Activated CD4-positive, alpha-beta T cell treated with anti-CD3 and anti-CD28 coated beads for 1 hour (primary cell): ENCODE measurements at places on chromosomes 4 and X.

DNA sequence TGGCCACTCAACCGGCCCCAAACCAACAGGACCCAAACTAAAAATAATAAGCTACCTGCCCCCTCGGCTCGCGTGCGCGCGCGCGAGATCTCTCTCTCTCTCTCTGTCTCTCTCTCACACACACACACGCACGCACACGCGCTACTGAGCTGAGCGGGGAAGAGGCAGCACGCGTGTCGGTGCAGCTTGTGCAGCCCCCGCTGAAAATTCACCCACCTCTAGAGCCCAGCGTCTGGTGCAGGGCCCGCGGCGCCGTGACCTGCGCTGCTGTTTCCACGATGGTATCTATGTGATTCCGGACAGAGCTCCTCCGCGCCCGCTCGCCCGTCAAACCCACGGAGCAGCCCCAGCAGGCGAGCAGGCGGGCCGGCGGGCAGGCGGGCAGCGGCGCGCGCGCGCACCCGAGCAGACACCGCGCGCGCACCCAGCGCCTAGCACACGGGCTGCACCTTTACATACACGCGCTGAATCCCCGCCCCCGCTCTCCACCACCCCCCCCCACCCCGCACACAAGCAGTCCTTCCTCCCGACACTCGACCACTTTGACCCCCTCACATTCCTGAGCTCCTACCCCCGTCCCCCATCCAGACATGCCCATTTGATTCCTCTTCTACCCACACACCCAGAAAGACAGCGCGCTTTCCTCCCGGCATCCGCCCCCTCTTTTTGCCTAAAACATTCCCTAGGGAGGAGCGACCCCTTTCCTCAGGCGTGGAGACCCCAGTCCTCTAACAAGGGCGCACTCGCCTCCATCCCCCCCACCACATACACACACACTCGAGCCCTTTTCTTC lies 1.0 kb downstream of the SLITRK4 start:
- DNase-seq: no peak

GRCh38 chr4:9804918-9805317 lies 23.5 kb downstream of the DRD5 start:
- DNase-seq: no peak

DNA sequence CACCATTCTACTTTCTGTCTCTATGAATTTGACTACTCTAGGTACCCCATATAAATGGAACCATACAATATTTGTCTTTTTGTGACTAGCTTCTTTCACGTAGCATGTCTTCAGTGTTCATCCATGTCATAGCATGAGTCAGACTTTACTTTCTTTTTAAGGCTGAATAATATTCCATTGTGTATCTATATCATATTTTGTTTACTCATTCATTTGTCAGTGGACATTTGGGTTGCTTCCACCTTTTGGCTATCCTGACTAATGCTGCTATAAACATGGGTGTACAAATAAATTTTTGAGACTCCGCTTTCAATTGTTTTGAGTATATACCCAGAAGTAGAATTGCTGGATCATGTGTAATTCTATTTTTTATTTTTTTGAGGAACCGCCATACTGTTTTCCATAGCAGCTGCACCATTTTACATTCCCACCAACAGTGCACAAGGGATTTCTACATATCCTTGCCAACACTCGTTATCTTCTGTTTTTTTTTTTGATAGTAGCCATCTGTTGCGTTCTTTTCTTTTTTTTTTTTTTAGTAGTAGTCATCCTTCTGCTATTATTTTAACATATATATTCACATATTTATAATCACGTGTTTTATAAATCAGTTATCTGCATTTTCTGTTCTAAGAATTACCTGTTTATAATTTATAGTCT lies 158.0 kb upstream of the MED14 start:
- no peak for DNase-seq

- no peak for DNase-seq
These were observed 254.4 kb upstream of the CXXC4 start for GRCh38 chr4:104749062-104749461.

- DNase-seq: no peak
These were observed 52.4 kb downstream of the PHOX2B start for GRCh38 chr4:41696131-41696530.

GRCh38 chr4:153497091-153497531 lies 31.0 kb downstream of the TMEM131L start:
- DNase-seq: peak; percentile 35

DNA sequence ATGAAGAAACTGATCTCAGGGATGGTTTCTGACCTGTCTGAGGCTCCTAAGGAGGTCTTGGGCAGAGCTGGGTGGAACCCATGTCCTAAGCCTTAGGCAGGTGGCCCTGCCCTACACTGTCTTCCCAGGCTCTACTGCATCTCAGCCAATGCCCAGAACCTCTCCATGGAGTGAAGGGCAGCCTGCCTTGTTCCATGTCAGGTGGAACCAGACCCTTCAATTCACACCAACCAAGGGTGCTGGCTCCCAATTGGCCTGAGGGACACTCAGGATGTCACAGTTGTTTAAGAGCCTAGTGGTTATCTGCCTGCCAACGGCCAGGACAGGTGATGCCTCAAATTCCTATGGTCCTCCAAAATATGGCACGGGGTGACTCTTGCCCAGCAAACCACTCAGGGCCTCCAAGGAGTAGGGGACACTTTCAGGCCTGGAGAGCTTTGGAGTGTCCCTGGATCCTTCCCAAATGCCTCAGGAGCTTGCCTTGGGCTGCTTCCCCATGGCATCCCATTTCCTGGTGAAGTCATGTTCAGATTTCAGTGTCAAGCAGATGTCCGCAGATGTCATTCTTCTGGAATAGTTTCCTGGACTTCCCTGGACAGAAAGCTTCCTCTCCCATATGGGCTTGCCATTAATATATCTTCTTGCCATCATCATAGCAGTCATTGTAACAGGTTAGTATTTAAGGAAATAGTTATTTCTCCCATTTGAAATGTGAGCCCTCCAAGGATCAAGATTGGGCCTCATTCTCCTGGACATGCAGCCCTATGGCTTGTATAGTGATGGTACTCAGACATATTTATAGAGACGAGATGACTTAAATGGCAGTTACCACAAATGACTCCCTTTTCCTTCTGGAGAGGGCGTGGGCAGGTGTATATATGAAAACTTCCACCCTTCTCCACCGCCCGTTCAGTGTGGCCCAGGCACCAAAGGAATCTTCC lies 67.1 kb downstream of the MED28 start:
- no peak for DNase-seq

DNA sequence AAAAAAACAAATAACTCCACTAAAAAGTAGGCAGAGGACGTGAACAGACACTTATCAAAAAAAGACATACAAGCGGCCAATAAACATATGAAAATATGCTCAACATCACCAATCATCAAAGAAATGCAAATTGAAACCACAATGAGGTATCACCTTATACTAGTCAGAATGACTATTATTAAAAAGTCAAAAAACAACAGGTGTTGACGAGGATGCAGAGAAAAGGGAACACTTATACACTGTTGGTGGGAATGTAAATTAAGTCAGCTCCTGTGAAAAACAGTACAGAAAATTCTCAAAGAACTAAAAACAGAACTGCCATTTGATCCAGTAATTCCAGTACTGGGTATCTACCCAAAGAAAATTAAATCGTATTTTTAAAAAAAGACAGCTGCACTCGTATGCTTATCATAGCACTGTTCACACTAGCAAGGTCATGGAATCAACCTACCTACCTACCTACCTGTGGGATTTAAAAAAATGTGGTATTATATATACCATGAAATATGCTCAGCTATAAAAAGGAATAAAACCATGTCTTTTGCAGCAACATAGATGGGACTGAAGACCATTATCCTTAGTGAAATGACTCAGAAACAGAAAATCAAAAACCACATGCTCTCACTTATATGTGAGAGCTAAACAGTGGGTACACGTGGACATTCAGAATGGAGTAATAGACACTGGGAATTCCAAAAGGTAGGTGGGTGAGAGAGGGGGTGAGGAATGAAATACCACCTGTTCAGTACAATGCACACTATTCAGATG lies 24.8 kb upstream of the PTPN13 start:
- no peak for DNase-seq

DNA sequence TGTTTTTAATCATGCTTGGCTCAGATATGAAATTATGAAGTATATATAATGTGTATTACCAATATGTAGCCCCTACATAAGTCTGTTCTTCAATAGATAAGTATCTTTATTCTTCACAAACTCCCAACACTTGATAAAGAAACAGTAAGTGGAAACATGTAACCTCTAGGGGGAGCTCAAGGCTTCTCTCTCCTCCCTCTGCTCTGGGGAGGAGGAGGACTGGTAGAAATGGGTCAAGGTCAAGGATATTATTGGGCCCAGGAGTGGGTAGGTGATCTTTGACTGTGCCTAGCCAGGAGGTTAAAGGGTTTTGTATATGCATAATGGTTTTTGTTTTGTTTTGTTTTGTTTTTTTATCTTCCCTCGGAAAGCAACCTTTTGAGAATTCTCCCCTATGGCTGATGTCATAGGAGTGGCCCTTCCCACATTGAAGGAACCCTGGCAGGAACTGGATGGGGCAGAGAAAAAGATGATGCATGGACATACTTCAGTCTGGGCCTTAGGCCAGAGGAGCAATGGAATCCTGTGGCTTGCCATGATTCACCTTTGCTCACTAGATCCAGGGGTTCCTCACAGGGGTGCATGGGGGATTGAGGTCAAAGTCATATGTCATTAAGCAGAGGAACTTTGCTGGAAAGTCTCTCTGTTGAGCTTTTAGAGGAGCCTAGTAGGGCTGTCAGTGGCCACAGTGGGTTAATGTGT lies 460.3 kb downstream of the MID1IP1 start:
- no peak for DNase-seq
